ENCODE measurements at places on chromosomes 3 and 15.

GRCh38 chr3:152793969-152794368 is 41.0 kb upstream of the P2RY1 start:
- DNase-seq = no peak

GRCh38 chr3:129881261-129881660 is 12.2 kb downstream of the TMCC1 start:
- DNase-seq = no peak

- DNase-seq = no peak
These were observed 74.4 kb upstream of the MYO5C start for GRCh38 chr15:52370010-52370409.

- no peak for DNase-seq
These were observed 8.0 kb downstream of the TGFBR2 start for GRCh38 chr3:30614373-30614772.

GRCh38 chr15:71790081-71790480 is 20.3 kb upstream of the NR2E3 start:
- peak; percentile 39 for DNase-seq

GRCh38 chr3:172868582-172869200 is 118.2 kb downstream of the ECT2 start:
- no peak for DNase-seq
